ENCODE measurements at places on chromosomes 3 and 15.

DNA sequence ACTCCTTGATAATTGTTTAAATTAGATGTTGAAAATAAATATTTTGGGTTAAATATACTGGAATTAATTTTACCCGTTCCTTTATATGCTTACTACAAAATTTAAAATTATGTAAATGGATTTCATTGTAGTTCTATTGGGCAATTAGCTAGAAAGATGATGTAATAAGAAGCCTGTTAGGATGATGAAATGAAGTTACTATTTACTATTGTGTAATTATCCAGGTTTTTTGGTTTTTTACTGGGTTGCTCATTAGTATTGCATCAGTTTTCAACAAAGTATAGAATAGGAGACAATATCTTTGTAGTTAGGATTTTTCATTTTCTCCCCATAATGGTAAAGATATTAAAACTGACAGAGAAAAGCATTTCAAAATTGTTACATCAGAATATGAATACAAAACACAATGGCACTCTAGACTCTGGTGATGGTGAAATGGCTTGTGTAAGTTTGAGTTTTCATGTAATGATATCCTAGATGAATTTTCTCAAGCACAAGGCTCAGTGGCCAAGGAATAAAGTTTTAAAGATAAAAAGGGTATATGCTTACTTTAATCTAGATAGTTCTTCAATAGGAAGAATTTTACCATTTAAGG is 222.0 kb downstream of the P3H2 start:
- DNase-seq = no peak

DNA sequence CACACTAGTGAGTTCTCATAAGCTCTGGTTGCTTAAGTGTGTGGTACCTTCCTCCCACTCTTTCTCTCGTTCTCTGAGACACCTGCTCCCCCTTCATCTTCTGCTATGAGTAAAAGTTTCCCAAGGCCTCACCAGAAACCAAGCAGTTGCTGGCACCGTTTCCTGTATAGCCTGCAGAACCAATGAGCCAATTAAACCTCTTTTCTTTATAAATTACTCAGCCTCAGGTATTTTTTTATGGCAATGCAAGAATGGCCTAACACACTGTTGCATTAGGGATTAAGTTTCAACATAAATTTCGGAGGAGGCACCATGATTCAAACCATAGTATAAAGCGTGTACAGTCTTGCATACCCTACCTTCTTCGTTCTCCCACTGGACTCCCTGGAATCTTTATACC is 252.3 kb upstream of the CHRM5 start:
- DNase-seq = no peak

GRCh38 chr3:192831111-192831644 is 86.5 kb downstream of the MB21D2 start:
- DNase-seq = no peak

DNA sequence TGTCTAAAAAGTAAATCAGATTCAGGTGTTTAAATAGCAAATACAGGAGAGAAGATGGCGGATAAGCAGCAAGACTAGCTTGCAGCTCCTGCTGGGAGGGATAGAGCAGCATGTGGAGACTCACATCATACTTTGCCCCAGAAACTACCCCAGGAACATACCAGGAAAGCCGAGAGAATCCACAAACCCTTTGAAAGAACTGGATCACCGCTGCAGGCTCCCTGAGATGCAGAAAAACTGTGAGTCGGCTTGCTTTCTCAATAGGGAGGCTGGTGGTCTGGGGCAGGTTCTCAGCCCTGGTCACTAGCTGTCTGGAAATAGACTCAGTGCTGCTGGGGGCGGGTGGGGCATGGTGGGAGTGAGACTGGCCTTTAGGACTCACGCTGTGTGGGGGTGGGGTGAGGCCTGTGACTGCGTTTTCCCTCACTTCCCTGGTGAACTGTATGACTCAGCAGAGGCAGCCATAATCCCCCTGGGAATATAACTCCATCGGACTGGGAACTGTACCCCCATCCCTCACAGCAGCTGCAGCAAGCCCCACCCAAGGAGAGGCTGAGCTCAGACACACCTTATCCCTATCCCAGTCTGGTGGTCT is 142.8 kb downstream of the CNTN6 start:
- DNase-seq = no peak

- DNase-seq = no peak
Observed at GRCh38 chr3:125102470-125102869, 46.7 kb upstream of the HEG1 start.

DNA sequence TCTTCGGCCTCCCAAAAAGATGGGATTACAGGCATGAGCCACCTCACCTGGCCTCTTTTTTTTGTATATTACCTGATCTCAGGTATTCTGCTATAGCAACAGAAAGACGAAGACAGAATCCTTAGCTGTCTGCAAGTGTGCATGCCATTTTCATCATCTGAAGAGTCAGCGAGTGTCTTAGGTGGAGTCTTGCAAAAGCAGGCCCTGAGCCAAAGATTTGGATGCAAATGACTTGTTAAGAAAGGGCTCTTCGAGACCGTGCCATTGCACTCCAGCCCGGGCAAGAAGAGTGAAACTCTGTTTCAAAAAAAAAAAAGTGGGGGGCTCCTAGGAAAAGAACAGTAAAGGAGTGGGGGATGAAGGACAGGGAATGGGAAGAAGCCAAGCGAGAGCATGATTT is 10.2 kb upstream of the TRIM69 start:
- DNase-seq = no peak

- DNase-seq = no peak
Observed at GRCh38 chr3:150236316-150237082, 171.6 kb upstream of the TSC22D2 start.

DNA sequence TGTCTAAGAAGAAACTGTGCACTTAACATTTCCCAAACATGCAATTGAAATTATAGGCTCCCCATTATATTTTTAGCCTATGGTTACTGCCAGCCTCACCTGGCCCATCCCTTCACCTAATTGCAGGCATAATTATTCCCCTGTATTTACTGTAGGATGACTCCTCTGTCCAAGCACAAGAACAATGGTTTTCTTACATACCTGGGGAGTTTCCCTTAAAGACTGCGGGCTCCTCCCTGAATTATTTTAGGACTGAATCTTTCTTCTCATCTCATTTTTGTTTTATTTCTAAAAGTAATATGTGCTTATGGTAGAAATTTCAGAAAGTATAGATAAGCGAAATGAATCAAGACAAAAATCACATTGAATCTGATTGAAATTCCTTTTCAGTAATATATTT is 11.4 kb downstream of the TM4SF1 start:
- no peak for DNase-seq

- DNase-seq = no peak
Observed at GRCh38 chr3:21464746-21465145, 286.3 kb downstream of the ZNF385D start.

- no peak for DNase-seq
Observed at GRCh38 chr3:30733209-30733608, 126.8 kb downstream of the TGFBR2 start.

DNA sequence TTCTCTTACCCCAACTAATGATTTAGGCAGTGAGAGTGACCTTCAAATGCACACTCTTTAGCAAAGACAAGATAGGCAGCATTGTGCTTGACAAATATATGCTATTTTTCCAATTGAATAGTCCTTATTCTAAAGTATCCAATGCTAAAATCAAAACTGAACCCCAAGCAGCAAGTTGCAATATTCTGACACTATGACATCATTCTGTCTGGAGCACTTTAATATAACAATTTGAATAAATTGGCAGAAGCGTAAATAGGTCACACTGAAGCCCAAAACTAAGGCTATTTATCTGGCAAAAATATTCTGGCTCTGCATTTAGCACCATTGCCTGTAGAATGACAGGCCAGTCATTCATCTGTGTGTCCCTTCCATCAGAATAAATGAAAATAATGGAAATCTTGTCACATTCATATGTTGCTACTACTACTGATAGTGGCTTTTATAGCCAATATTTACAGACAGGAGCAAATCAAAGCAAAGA is 2.9 kb downstream of the CBLB start:
- DNase-seq = no peak

GRCh38 chr15:41494922-41495735 is 1.5 kb downstream of the ITPKA start:
- DNase-seq = no peak

- peak; percentile 65 for DNase-seq
Observed at GRCh38 chr15:74442604-74443003, 8.8 kb upstream of the SEMA7A start.

GRCh38 chr3:117955196-117955595 is 1079.5 kb downstream of the IGSF11 start:
- DNase-seq = no peak

- no peak for DNase-seq
Observed at GRCh38 chr3:12229896-12230295, 59.0 kb upstream of the PPARG start.

- no peak for DNase-seq
Observed at GRCh38 chr3:161221806-161222600, 892 bp downstream of the NMD3 start.

- DNase-seq = no peak
Observed at GRCh38 chr3:68802111-68802870, 130.1 kb downstream of the TAFA4 start.

GRCh38 chr3:6262010-6262409 is 598.9 kb upstream of the GRM7 start:
- DNase-seq = no peak

GRCh38 chr3:116776880-116777785 is 67.6 kb downstream of the TUSC7 start:
- no peak for DNase-seq

DNA sequence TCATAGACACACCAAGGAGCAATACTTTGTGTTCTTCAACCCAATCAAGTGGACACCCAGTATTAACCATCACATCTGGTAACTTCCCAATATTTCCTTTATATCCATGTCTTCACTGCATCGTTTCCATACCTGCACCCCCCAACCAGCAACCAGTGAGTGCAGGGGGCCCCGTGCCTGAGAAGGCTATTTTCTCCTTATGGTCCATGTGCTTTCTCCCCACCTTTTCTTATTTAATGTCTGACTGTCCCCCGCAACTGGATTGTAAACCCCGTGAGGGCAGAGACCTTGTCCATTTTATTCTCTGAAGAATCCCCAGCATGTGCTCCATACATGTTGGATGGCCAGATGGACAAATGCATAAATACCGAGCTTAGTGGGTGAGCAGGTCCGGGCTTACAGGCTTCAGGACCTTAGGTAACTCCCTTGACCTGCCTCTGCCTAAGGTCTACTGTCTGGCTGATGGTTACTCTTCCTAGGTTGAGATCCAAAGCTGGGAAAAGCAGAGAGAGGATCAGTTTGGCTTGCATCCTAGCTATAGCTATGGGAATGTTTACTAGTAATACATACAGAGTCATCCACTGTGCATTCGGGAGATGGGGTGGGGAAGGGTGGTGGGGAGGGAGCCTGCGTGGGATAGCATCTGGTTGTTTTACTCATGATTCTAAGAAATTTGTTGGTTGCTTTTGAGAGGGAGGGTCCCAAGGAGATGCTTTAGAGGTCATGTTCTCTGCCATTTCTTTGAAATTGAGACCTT is 41.5 kb downstream of the PXYLP1 start:
- DNase-seq = no peak

GRCh38 chr3:57783186-57784088 is 27.3 kb downstream of the SLMAP start:
- DNase-seq = no peak

DNA sequence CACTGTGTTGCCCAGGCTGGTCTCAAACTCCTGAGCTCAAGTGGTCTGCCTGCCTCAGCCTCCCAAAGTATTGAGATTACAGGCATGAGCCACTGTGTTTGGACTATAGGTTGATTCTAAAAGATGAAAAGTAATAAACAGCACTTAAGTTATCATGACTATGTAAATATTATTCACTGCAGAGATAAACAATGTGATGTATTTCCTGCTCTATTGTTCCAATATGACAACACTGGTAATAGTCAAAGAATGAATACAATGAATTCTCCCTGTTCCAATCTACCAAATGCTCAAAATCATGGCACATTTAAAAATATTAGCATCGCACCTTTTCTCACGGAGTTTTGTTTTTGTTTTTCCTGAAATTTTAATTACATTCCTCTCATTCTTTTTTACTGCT is 36.8 kb upstream of the TBL1XR1 start:
- DNase-seq = no peak

GRCh38 chr3:114144909-114145688 is 33.8 kb downstream of the DRD3 start:
- no peak for DNase-seq

- no peak for DNase-seq
Observed at GRCh38 chr3:129607391-129608068, 1.1 kb upstream of the PLXND1 start.

GRCh38 chr3:127005864-127006500 is 23.1 kb downstream of the PLXNA1 start:
- peak; percentile 86 for DNase-seq

- DNase-seq = no peak
Observed at GRCh38 chr3:65748326-65748725, 290.4 kb downstream of the MAGI1 start.

- DNase-seq = no peak
Observed at GRCh38 chr3:186969607-186970006, 39.3 kb downstream of the ST6GAL1 start.

GRCh38 chr3:52327486-52328290 is 11.6 kb downstream of the DNAH1 start:
- DNase-seq = no peak

- DNase-seq = no peak
Observed at GRCh38 chr3:9778143-9779074, 8.7 kb upstream of the CAMK1 start.

DNA sequence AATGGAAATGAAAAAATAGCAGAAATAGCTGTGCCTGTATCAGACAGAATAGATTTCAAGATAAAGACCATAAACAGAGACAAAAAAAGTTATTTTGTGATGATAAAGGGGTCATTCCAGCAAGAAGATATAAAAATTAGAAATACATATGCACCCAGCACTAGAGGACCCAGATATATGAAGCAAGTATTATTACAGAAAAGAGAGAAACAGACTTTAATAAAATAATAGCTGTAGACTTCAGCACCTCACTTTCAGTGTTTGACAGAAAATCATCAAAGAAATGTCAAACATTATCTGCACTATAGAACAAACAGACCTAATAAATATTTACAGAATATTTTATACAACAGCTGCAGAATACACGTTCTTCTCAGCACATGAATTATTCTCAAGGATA is 783.7 kb downstream of the PLOD2 start:
- no peak for DNase-seq

DNA sequence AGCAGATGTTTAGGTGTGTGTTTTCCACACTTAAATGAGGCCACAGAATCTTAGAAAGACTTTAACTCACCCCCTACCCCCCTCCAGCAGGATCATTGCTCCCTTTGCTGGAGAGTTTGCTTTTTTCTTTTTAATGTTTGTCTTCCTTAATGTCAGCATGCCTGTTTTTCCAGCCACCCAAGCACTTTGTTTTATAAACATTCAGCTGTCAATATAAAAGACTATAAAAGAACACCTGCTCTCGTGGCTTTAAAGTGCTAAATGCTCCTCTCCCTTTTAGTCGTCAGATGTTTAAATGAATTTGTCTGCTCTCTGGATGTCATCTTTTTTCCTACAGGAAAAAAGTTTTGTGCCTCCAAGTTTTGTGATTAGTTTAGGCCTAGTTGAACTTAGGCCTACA is 61.7 kb downstream of the SIDT1 start:
- no peak for DNase-seq

DNA sequence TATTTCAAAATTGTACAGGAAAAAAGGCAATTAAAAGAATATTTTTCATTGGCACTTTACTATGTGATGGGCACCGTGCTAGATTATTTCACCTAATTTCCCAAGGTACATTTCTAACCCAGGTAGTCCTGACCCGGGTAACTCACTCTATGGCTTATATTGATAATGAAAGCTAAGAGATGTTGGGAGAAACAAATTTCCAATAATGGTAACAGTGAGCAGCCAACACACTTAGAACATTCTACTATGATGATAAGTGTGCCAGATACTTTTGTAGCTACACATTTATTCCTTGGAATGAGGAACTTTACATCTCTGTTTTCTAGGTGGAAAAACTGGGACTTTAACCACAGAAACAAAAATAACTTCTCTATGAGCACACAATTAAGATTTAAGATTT is 7.5 kb downstream of the CCNL1 start:
- DNase-seq = no peak
